ENCODE measurements at places on chromosomes 12 and 14.
A peak's percentile ranks its signal among the peaks of the same experiment; 100 is the strongest.

GRCh38 chr14:88572117-88572516 lies 9.3 kb downstream of the ZC3H14 start:
- DNase-seq = no peak

DNA sequence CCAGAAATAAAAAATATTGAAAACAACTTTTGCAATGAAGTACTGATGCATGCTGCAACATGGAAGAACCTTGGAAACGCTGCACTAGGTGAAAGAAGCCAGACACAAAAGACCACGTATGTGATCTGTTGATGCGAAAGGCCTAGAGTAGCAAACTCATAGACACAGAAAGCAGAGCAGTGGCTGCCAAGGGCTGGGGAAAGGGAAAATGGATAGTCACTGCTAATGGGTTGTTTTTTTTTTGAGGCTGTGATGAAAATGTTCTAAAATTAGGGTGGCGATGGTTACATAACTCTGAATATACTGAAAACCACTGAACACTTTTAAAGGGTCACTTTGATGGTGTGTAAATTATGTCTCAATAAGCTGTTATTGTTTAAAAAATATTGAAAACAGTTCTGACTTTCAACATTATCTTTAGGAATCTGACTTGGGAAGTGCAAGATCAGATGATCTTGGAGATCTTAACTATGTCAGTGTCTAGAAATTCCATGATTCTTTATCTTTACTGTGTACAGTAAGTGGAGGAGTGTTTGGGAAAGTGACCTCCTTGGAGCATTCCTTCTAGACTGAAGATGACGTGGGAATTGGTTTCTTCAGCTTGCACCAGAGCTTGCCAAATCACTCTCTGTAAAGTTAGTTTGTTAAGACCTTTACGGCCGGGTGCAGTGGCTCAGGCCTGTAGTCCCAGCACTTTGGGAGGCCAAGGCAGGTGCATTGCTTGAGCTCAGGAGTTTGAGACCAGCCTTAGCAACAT lies 12.4 kb downstream of the MLXIP start:
- DNase-seq = no peak

DNA sequence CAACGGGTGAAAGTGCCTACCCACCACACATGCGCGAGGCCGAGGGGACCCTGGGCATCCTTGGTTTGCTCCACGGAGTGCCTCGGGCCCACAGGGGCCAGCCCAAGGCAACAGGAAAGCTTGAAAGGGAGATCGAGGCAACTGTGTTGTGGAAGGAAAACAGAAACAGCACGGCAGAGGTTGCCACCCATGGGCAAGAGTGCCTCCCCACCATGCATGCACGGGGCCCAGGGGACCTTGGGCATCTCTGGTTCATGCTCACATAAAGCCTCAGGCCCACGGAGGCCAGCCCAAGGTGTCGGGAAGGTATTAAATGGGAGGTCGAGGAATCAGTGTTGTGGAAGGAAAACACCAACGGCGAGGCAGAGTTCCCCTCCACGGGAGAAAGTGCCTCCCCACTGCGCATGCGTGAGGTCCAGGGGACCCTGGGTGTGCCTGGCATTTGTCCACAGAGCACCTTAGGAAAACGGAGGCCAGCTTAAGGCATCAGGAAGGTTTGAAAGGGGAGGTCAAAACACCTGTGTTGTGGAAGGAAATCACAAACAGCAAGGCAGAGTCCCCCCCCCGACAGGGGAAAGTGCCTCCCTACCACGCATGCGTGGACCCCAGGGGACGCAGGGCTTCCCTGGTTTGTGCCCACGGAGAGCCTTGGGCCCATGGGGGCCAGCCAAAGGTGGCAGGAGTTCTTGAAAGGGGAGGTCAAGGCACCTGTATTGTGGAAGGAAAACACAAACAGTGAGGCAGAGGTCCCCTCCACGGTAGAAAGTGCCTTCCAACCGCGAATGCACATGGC lies 367.3 kb downstream of the ALG10 start:
- no peak for DNase-seq

- no peak for DNase-seq
Observed at GRCh38 chr14:55123101-55123500, 6.0 kb upstream of the LGALS3 start.

- peak; percentile 48 for DNase-seq
Observed at GRCh38 chr12:103998976-103999375, 33.3 kb downstream of the TDG start.

- peak; percentile 55 for DNase-seq
Observed at GRCh38 chr14:104933746-104934733, 9.4 kb downstream of the PLD4 start.

GRCh38 chr12:124259154-124260066 lies 35.5 kb upstream of the RFLNA start:
- DNase-seq = no peak

GRCh38 chr12:62466018-62466593 lies 520 bp upstream of the MON2 start:
- peak; percentile 66 for DNase-seq

GRCh38 chr14:67446371-67447032 lies 34.5 kb upstream of the PLEK2 start:
- no peak for DNase-seq

DNA sequence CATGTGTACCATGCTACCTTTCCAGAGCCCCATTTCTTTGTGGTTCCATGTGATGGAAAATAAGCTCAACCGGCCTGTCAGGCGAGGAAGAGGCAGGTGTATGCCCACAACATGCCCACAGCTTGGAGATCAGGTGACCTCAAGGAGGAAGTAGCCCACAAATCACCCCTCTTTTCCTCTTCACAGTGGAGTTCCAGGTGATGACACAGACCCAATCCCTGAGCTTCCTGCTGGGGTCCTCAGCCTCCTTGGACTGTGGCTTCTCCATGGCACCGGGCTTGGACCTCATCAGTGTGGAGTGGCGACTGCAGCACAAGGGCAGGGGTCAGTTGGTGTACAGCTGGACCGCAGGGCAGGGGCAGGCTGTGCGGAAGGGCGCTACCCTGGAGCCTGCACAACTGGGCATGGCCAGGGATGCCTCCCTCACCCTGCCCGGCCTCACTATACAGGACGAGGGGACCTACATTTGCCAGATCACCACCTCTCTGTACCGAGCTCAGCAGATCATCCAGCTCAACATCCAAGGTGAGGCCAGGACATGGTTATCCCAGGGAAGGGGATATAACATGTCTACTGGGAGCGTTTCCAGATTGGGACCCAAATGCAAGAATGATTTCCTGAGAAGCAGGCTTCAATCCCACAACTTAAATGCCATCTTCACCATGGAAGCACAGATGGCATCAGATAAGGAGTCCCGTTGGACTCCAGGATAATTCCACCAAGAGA lies 5.5 kb downstream of the TAPBPL start:
- no peak for DNase-seq

DNA sequence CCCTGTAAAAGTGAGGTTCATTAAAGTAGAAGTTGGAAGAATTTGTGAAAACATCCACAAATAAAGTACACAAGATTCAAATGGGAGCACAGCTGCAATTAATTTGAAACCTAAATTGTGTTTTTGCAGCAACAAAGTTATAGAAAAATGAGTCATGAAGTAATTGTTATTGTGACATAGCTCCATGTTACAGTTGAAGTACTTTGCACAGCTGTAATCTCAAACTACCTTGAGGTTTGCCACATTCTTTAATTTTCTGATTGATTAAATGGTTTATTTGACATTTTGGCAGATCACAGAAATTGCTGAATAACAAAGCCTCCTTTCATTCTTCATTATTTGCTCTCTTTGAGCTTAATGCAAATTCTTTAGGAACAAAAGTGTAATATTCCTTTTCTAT lies 111.3 kb downstream of the RMST start:
- DNase-seq = no peak

DNA sequence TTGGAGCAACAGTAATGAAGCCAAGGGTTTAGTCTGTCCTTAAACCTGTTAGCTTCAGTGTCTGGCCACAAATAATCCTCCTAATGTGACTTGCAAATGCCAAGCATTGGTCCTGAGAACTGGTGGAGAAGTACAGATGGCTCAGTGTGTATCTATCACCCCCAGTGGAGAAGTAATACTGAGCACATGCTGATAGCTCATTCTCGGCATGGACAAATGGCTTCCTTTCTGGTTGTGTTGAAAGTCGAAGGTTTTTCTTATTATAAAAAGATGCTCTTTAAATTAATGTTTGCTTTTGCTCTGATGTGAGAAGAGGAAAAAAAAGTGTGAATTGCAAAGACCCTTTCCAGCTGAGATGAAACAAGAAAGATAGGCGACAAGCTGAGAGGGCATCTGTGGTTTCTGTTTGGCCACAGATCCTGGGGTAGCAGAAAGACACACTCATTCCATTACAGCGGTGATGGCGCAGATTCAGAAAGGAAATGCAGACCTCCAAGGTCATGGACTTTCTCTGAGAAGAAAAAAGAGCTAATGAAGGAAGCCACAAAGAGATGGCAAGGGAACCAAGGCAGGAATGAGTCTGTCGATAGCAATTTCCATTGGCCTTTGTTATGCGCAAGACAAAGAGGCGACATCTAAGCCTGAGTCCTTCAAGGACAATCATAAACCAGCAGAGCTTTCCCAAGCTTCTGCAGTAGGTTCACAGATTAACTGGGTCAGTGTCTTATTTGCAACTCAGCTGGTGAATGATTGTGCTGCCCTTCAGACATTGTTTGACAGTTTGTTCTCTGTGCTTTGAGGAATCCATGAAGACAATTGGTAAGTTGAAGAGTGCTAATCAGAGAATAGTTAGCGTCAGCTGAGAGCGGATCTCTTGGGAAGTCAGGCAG lies 155.5 kb upstream of the RGS6 start:
- no peak for DNase-seq

GRCh38 chr14:24941719-24942118 lies 108.2 kb downstream of the STXBP6 start:
- no peak for DNase-seq

- DNase-seq = no peak
Observed at GRCh38 chr12:32266756-32267155, 132.6 kb upstream of the FGD4 start.

DNA sequence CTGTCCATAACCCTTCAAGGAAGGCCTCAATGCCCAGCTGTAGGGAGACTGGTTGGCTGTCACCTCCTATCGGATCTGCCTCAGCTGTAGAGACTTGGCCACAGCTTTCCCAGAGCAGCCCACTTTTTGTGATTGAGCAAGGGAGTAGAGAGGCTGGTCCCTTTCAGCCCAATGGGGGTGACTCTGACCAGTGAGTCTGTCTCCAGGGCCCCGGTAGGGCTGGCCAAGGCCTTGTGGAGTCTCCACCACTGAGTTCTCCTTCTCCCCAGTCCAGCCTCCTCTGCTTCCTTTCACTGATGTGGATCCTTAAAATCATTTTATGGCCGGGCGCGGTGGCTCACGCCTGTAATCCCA lies 14.5 kb upstream of the HPD start:
- no peak for DNase-seq

DNA sequence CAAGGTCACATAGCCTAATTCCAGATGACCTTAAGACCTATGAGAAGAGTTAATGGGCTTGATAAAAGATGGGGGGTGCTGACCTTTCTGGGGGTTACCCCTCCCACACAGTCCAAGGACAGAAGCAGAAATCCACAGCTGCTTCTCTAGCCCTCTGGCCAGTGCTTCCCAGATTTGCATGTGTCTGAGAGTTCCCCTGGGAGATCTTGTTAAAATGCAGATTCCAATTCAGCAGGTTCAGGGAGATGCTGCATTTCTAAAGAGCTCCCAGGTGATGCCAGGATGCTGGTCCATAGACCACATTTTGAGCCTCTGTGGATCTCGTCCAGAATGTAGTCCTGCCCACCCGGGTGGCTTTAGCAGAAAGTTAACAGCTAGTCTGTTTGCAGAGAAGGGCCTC lies 82.1 kb downstream of the WSCD2 start:
- DNase-seq = no peak

DNA sequence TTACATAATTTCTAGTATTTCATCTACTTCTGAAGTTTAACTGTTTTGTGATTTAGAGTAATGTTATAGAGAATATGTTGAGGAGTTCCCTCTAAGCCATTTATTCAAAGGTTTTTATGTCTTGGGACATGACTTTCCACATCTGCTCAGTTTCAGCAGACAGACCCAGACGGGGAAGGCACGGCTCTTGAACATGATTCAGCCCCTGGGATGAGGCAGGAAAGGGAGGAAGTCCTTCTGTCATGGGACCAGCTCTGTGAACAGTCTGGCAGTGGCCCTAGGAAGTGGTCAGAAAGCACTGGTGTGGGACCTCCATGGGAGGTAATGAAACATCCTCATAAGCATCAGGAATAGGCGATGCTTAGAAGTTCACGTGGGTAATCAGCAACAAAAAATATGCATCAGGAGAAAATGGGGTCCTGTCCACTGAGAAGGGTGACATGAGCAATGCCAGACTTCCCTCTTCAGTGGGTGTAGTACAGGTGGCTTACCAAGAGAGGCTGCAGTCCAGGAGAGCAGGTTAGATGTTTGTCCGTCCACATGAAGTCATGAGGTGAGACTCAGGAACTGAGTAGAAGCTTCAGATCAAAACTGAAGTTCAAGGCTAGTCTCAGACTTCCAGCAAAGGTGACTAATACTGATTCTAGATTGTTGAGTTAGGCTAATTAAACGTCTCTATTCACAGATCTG lies 248.5 kb downstream of the IPO8 start:
- no peak for DNase-seq

DNA sequence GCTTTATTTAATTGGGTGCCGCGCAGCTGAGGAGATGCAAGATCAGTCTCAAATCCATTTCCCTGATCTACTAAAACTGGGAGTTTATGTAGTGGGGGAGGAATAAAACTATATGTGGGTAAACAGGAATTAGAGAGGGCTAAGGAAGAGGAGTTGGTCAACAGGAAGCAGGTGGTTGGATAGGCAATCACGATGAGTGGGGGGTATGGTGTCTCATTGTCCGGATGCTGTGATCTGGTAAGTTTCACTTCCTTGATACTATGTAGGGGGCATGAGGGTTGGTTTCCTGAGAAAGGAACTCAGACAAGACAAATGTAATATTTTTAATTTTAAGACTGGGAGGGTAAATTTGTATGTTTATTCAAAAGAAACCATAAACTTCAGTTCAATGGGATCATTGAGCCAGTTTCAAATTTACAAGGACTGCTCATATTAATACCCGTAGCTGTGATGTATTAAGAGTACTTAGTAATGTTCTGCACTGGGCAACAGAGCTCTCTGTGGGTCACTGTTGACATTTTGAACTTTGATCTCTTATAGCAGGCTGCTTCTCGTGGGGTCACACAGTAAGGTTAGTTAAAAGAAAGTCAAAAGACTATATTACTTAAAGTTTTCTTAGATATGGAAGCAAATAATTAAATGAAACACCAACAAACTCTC lies 786.2 kb upstream of the FBXO33 start:
- DNase-seq = no peak

DNA sequence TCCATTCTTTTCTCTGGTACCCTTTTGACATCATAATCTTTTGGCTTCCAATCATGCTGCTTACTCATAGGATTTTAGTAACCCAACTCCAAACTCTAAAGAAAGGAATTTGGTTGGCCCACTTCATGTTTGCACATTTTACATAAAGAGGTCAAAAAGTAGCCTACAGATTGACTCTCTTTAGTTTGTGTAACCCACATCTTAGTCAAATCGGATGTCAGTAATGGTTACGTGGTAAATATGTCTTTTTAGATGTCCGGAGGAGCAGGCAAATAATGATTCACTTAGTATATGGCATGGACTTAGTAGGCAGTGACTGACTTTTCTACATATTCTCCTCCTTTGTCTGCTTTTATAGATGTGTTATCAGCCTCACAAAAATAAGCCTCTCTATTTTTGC lies 711.6 kb upstream of the FOXG1 start:
- no peak for DNase-seq

GRCh38 chr14:103312006-103312635 lies 21.9 kb upstream of the EIF5 start:
- peak; percentile 15 for DNase-seq
